NCI-H1048 (cell line): ENCODE measurements at places on chromosomes 7 and 10.

DNA sequence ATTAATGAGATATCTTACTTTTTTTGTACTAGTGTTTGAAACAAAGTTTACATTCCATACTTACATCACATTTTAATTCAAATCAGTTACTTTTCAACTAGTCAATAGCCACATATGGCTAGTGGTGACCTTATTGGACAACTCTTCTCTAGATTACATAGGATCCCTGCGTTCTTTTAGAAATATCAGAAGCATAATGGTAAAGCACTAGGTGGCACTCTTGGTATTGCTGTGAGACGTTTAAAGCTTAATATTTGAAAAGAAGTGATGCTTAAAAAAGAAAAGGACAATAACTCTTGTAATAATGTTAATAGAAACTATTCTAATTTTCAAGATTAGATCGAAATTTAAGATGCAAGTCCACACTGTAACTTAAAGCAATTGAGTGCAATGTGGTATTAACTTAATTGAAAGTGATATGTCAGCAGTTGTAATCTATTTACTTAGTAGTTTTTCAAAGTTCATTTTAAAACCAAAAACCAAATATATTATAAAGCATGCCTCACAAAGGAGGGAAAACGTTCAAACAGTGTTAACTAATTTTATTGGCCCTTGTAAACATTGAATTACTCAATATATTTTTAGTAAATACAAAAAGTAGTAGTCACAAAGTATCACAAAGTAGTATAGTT is 339.1 kb downstream of the ATRNL1 start:
- DNase-seq: no peak

DNA sequence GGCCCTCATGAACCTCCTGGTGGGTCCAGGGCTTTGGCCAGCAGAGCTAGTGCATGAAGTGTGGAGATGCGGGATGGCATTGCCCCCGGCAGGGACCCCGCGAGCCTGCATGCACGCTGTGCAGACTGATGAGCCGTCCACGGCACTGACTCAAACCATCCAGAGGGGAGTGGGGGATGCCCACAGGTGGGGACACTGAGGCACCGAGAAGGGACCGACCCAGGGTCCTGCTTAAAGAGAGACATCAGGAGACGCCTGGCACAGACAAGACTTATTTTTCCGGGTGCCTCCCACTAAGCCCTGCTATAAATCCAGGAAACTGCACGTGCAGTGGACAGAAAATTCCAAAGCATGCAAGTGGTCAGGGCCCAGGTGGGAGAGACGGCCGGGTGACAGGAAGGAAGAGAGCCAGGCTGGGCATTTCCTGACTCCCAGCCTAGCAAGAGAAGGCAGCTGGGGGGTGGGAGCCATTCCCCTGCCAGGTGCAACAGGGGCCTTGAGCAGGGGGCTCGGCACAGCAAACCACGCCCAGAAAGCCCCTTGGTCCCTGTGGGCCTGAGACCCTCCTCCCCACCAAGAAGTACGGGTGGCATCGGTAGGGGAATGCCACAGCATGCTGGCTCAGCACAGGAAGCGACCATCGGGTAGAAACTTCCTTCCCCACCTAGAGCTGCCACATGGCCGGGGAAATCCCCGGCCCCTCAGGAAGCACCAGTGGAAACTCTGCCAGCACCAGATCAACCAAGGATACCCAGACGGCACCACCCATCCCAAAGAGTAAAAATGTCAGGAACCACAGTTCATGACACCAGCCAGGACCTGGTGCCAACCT is 91.5 kb downstream of the FOXL3 start:
- no peak for DNase-seq

DNA sequence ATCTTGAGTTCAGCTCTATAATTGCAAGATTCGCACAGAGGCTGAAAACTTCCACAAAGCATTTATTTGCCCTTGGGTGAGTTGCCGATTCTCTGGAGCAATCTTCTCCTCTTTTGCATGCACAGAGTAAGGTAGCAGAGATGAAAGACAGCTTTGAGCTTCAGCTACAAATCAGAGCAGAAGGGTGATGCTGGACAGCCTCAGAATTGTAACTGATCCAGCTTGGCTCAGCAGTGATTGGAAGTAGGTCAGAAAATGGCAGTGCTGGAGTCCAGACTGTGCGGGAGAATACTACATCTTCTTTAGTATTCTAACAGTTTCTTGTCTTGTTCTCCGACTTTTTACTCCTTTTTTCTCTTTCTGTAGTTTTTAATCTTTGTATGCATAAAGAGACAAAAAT is 55.4 kb upstream of the CDC14C start:
- no peak for DNase-seq

- no peak for DNase-seq
Observed at GRCh38 chr10:15295537-15296325, 75.4 kb downstream of the FAM171A1 start.

DNA sequence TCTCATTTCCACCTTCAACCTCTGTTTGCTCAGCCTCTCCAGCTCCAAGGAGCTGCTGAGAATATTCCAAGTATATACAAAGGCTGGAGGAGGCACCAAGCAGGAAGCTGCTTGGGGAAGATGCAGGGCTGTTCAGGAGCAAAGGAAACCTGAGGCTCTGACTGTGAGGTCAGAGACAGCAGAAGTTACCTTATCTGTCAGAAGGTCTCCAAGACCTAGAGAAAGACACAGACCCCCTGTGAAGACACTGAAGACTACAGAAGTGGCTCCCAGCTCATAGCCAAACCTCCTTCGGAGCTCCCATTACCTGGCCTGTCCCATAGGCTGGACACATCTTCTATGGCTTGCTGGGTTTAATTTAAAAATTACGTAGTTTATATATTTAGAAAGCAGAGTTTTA is 53.2 kb downstream of the PKD1L1 start:
- no peak for DNase-seq
